Tibial artery (tissue), 4 donors: ENCODE measurements at places on chromosomes 5 and 9.

GRCh38 chr9:26537211-26537610, 355.4 kb downstream of the CAAP1 start:
- no peak overlapping the region for H3K4me3 ChIP-seq
- H3K4me1 ChIP-seq: no peaks in the 10 kb centered on the region
- no peak for DNase-seq
- H3K36me3 ChIP-seq: no peaks in the 10 kb centered on the region
- no peaks in the 10 kb centered on the region for H3K27me3 ChIP-seq

GRCh38 chr5:167261309-167262100, 1029.9 kb upstream of the WWC1 start:
- no peaks in the 10 kb centered on the region for H3K36me3 ChIP-seq
- DNase-seq: no peak
- H3K4me3 ChIP-seq: no peak overlapping the region
- H3K4me1 ChIP-seq: no peaks in the 10 kb centered on the region
- no peaks in the 10 kb centered on the region for H3K27me3 ChIP-seq

- no peak for DNase-seq
- no peaks in the 10 kb centered on the region for H3K27me3 ChIP-seq
- no peak overlapping the region for H3K27ac ChIP-seq
- no peak overlapping the region for H3K4me3 ChIP-seq
- H3K4me1 ChIP-seq: no peaks in the 10 kb centered on the region
Observed at GRCh38 chr9:81683238-81683637, 6.1 kb downstream of the TLE1 start.

DNA sequence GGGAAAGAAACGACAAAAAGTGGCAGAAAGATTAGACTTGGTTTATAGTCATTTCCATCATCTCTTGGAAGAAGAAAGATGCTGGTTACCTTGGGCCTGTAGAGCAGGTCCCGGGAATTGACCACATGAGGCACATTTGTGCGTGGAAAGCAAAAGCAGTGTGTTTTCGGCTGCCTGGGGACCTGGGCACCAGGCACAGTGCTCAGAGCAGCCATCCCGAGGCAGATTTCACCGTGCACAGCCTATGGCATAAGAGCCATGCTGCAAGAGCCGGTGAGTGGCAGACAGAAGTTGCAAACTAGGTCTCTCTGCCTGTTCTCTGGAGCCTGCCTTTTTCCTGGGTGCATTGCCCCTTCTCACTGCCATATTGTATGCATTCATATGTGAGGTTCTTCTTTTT, 77.0 kb downstream of the ICE1 start:
- no peaks in the 10 kb centered on the region for H3K27me3 ChIP-seq
- H3K27ac ChIP-seq: no peak overlapping the region
- peaks cover 18% of the 10 kb centered on the region for H3K4me1 ChIP-seq
- no peaks in the 10 kb centered on the region for H3K36me3 ChIP-seq
- DNase-seq: no peak

- H3K36me3 ChIP-seq: no peaks in the 10 kb centered on the region
- no peaks in the 10 kb centered on the region for H3K27me3 ChIP-seq
- no peak for DNase-seq
- no peak overlapping the region for H3K4me3 ChIP-seq
Observed at GRCh38 chr5:107776506-107776905, 105.8 kb upstream of the EFNA5 start.

DNA sequence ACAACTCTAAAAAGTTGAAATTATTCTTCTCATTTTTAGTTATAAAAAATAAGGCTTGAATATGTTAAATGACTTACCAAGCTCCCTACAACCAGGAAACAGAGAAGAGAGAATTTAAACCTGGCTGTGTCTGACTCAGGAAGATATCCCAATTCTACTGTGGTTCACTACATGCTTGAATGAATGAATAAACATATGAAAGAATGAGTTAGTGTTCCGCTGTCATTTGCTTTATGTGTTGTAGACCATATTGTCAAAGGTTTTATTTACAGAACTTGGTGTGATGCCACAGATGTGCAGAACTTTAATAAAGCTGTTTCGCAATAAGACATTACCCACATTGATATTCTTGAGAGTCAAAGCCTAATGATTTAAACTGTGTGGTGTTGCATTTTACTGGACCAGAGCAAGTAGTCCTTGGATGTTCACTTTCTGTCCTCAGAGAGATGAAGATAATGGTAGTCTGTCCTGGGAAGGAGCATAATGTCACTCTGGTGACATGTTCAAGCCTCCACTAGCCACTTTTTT, 313.2 kb downstream of the TRIM32 start:
- H3K27ac ChIP-seq: no peak overlapping the region
- no peak for DNase-seq
- no peak overlapping the region for H3K4me3 ChIP-seq

- H3K4me3 ChIP-seq: no peak overlapping the region
- H3K4me1 ChIP-seq: no peaks in the 10 kb centered on the region
- DNase-seq: no peak
- no peaks in the 10 kb centered on the region for H3K27me3 ChIP-seq
- H3K36me3 ChIP-seq: no peaks in the 10 kb centered on the region
Observed at GRCh38 chr5:11468334-11469039, 435.8 kb downstream of the CTNND2 start.

DNA sequence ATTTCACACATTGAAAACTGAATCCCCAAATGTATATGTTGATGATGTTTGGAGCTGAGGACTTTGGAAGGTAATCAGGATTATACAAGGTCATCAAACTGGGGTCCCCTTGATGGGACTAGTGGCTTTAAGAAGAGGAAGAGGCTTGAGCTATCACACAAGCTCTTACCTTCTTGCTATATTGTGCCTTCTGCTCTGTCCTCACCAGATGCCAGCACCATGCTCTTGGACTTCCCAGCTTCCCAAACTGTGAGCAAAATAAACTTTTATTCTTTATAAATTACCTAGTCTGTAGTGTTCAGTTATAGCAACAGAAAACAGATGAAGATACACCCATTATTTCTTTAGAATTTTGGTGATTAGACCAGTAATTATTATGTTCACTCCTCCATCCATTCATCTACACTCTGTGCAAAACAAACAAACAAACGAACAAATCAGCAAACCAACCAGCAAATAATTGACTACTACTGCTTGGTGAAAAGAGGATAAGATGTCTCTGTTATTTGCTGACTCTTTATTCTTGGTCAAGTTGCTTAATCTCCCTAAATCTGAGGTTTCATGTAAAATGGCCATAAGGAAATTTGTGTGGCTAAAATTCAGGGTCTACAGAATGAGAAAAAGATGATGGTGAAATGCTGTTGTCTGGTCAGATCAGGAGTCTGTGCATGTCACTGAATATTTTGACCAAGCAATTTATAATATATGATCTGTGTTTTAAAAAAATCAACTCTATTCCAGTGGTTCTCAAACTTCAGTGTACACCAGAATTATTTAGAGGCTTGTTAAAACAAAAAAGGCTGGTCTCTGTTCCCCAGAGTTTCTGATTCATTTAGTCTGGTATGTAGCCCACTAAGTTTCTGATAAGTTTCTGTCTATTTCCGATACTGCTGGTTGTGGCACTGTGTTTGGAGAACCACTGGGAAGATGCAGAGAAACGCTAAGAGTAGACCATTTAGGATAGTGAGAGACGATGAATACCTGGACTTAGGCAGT, 854.1 kb downstream of the MAT2B start:
- no peak overlapping the region for H3K4me3 ChIP-seq
- H3K27ac ChIP-seq: no peak overlapping the region
- no peak for DNase-seq
- no peaks in the 10 kb centered on the region for H3K36me3 ChIP-seq
- no peaks in the 10 kb centered on the region for H3K27me3 ChIP-seq

- no peaks in the 10 kb centered on the region for H3K4me1 ChIP-seq
- DNase-seq: no peak
- H3K4me3 ChIP-seq: no peak overlapping the region
- no peak overlapping the region for H3K27ac ChIP-seq
- H3K27me3 ChIP-seq: peaks cover 8% of the 10 kb centered on the region
Observed at GRCh38 chr5:135309391-135310327, 89.4 kb downstream of the MACROH2A1 start.

GRCh38 chr5:92119110-92119509, 736.0 kb upstream of the ARRDC3 start:
- H3K4me3 ChIP-seq: no peak overlapping the region
- no peak for DNase-seq
- no peaks in the 10 kb centered on the region for H3K4me1 ChIP-seq

DNA sequence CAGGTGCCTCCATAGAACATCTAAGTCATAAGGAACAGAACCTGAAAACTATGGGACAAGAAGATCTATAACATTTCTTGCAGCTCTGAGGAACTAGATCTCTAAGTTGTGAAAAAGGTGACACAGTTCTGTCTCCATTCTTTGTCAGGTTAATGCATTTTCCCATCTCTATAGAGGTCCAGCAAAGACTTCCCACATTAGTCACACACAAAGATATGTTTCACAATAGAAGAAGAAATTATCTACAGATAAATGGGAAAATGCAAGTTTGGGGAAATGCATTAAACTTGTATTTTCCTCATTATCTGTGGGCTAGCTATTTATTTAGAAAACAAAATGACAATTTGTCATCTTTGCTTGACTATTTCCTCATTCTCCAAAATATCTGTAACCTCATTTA, 458.6 kb upstream of the PAPPA start:
- no peak for DNase-seq
- H3K36me3 ChIP-seq: no peaks in the 10 kb centered on the region
- H3K4me1 ChIP-seq: peaks cover 2% of the 10 kb centered on the region

DNA sequence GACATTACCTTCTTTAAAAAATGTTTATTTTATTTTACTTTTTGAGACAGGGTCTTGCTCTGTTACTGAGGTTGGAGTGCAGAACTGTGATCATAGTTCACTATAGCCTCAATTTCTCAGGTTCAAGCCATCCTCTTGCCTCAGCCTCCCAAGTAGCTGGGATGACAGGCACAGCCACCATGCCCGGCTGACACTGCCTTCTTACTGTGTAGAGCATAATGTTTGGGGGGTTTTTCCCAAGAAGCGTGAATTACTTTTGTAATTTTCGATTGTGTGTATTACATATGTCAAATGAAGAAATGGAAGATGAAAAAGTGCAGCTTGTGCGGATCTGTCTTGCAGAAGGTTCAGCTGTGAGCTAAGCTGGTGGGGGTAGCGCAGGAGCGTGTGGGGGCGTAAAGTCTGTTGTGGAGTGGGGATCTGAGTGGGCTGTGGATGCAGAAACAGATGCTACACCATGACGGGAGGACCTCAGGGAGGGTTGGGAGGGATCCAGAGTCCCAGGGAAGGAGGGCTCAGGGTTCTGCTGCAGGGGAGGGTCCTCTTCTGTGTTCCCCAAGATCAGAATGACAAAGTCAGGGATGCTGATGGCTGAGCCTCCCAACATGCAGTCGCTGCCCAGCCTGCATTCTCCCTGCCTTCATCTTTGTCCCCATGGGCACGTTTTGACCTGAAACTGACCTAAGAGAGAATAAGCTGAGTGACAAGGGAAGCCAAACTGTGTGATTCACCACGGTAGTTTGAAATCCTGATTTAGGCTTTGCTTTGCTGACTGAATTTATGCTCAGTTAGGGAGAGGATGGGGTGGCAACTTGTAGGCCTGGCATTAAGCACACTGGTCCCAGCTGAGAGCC, 6.8 kb upstream of the ANKRD33B start:
- no peaks in the 10 kb centered on the region for H3K27me3 ChIP-seq
- no peaks in the 10 kb centered on the region for H3K4me1 ChIP-seq
- DNase-seq: no peak
- H3K4me3 ChIP-seq: no peak overlapping the region
- no peaks in the 10 kb centered on the region for H3K36me3 ChIP-seq

GRCh38 chr5:133732536-133732935, 120.2 kb upstream of the FSTL4 start:
- no peak overlapping the region for H3K4me3 ChIP-seq
- no peaks in the 10 kb centered on the region for H3K36me3 ChIP-seq
- H3K4me1 ChIP-seq: peaks cover 3% of the 10 kb centered on the region
- H3K27me3 ChIP-seq: no peaks in the 10 kb centered on the region
- no peak overlapping the region for H3K27ac ChIP-seq

DNA sequence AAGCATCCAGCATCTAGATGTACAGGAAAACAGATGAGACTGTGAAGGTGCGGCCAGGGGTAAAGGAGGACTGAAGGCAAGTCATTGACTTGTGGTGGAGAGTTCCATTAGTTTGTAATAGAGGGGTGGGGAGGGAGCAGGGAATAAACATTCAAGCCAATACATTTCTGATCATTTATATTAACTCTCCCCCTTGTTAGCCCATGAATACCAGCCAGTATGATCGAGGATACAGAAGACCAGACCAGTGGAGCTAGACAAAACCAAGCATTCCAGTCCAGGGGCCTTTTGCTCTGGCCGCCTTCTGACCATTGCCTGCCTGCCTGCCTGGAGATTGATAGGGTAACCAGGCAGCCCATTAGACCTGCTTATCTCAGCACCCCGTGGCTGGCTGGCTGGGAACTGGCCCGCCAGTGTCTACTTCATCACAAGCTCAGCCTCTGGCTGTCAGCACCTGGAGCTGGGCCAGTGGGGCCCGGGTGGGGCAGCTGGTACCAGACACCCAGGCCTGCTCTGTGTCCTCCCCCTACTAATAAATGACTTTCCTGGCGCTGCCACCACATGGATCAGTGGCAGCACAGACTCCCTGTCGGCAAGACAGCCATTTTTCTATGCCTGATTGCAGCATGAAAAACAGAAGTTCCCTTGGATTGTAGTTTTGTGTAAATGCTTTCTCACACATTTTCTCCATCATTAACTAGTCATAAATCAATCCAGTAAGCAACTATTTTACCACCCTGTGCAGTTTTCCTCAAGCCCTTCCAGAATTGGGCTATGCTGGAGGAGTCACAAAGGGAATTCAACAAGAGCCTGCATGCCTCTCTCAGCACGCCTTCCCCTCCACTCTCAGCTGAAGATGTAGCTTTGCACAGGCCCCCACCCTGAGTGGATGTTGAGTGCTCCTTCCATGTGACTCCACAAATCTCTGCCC, 181.3 kb downstream of the SNCAIP start:
- no peak overlapping the region for H3K4me3 ChIP-seq
- DNase-seq: no peak
- H3K36me3 ChIP-seq: no peaks in the 10 kb centered on the region
- peak overlapping the region; percentile 17 for H3K27ac ChIP-seq
- no peaks in the 10 kb centered on the region for H3K27me3 ChIP-seq

- H3K36me3 ChIP-seq: peaks cover 31% of the 10 kb centered on the region
- H3K27ac ChIP-seq: no peak overlapping the region
- no peak for DNase-seq
Observed at GRCh38 chr9:137256856-137257255, 1.7 kb downstream of the NELFB start.

- H3K27me3 ChIP-seq: no peaks in the 10 kb centered on the region
- no peak overlapping the region for H3K4me3 ChIP-seq
- H3K27ac ChIP-seq: no peak overlapping the region
- no peaks in the 10 kb centered on the region for H3K36me3 ChIP-seq
- DNase-seq: no peak
Observed at GRCh38 chr5:102731693-102732092, 23.4 kb upstream of the PAM start.
